ENCODE measurements at places on chromosomes 11 and 22. TPM values are rescaled to one million over a fixed set of nuclear protein-coding genes. Genes with fewer than 3 reads are reported as not detected.

GRCh38 chr22:35258191-35258988 lies 1.1 kb downstream of the HMGXB4 start:
- no peaks in the 10 kb centered on the region for H3K27me3 ChIP-seq
- H3K4me3 ChIP-seq: peak overlapping the region; percentile 75
- peak overlapping the region; percentile 89 for H3K27ac ChIP-seq
- H3K36me3 ChIP-seq: peaks cover 8% of the 10 kb centered on the region

- H3K27ac ChIP-seq: no peak overlapping the region
- H3K36me3 ChIP-seq: no peaks in the 10 kb centered on the region
- H3K4me3 ChIP-seq: 0 out of 2 replicates have a peak overlapping the region, but pooled peaks have one; percentile 26
- H3K27me3 ChIP-seq: peaks cover 18% of the 10 kb centered on the region
Measured at GRCh38 chr22:45261407-45262088, 20.9 kb upstream of the KIAA0930 start.

The ASPHD2 gene
- 0.04 TPM for total RNA-seq

The KAT5 gene
- 45.4 TPM for total RNA-seq

The TREH gene
- 0.86 TPM for total RNA-seq

The C11orf91 gene
- 0.35 TPM for total RNA-seq
